ENCODE measurements at places on chromosomes 13 and 19. TPM values are rescaled to one million over a fixed set of nuclear protein-coding genes. Genes with fewer than 3 reads are reported as not detected.

GRCh38 chr13:109348519-109349258 is 437.7 kb downstream of the IRS2 start:
- H3K4me3 ChIP-seq: no peak overlapping the region
- no peak overlapping the region for H3K27ac ChIP-seq
- no peak for DNase-seq
- H3K27me3 ChIP-seq: no peaks in the 10 kb centered on the region

Gene ZFP30
- 13.7 TPM for total RNA-seq

Gene C19orf73
- total RNA-seq: 0.98 TPM

DNA sequence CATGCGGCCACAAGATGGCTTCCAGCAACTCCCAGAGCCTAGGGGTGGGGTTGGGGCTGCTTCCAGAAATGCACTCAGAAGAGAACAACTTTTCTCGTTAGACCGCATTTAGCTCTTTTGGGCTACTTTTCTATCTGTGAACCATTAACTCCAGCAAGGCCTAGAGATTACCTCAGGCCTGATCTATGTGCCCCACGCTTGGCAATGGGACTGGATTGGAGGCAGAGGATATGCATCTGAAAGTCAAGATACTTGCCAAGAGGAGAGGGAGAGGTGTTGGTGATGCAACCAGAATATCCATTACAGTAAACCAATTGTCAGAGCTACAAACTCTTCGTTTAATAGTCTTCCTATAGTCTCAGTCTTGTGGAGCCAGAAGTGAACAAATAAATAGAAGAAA is 177.7 kb downstream of the TDRD3 start:
- no peaks in the 10 kb centered on the region for H3K27me3 ChIP-seq
- H3K4me3 ChIP-seq: no peak overlapping the region
- peaks cover 31% of the 10 kb centered on the region for H3K36me3 ChIP-seq
- no peaks in the 10 kb centered on the region for H3K4me1 ChIP-seq

Gene SNRPA
- 138 TPM for total RNA-seq

GRCh38 chr13:93318534-93319254 is 92.1 kb downstream of the GPC6 start:
- H3K27me3 ChIP-seq: no peaks in the 10 kb centered on the region
- no peak overlapping the region for H3K27ac ChIP-seq
- DNase-seq: no peak
- no peak overlapping the region for H3K4me3 ChIP-seq
- H3K36me3 ChIP-seq: no peaks in the 10 kb centered on the region

Gene SLC10A2
- not detected for total RNA-seq

Gene NCR1
- total RNA-seq: not detected

DNA sequence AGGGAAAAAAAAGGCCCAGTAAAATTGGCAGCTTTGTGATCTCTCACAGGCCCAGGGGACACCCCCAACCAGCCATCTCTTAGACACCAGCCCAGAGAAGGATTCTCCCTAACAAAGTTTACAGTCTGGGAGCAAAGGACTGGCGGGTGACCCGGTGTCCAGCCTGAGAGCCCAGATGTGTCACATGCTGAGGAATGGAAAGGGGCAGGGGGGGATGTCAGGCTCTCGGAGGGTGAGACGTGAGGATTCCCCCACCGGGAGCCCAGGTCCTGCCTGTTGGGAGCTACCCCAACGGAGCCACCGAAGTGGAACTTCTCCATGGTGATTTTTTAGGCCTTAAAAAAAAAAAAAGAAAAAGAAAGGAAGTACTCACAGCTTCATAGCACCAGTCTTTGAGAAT is 4.8 kb upstream of the CTXN1 start:
- no peaks in the 10 kb centered on the region for H3K27me3 ChIP-seq
- H3K4me3 ChIP-seq: no peak overlapping the region
- no peak for DNase-seq
- H3K27ac ChIP-seq: no peak overlapping the region
- H3K36me3 ChIP-seq: peaks cover 53% of the 10 kb centered on the region

DNA sequence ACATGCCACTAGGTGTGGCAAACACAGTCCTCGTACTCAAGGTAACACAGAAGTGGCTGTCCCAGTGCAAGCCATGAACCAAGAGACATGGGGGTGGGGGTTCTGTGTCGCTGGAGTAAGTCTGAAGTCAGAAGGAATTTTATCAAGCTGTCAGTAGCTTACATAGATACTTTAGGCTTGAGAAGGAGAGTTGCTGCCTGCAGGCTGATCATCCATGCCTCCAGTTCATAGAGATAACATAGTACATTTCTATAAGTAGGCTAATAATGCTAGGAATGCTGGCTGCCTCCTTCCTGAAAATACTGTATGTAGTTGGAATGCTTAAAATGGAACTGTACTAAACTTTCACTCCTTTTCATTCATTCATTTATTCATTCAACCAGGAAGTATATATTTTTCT is 70.1 kb downstream of the CAB39L start:
- H3K27me3 ChIP-seq: no peaks in the 10 kb centered on the region
- H3K4me1 ChIP-seq: peaks cover 58% of the 10 kb centered on the region
- H3K4me3 ChIP-seq: no peak overlapping the region

Gene PGLYRP1
- total RNA-seq: not detected

GRCh38 chr13:91101381-91101780 is 246.1 kb upstream of the MIR17HG start:
- no peak overlapping the region for H3K27ac ChIP-seq
- H3K27me3 ChIP-seq: no peaks in the 10 kb centered on the region
- DNase-seq: no peak
- no peaks in the 10 kb centered on the region for H3K4me1 ChIP-seq
- H3K36me3 ChIP-seq: no peaks in the 10 kb centered on the region

DNA sequence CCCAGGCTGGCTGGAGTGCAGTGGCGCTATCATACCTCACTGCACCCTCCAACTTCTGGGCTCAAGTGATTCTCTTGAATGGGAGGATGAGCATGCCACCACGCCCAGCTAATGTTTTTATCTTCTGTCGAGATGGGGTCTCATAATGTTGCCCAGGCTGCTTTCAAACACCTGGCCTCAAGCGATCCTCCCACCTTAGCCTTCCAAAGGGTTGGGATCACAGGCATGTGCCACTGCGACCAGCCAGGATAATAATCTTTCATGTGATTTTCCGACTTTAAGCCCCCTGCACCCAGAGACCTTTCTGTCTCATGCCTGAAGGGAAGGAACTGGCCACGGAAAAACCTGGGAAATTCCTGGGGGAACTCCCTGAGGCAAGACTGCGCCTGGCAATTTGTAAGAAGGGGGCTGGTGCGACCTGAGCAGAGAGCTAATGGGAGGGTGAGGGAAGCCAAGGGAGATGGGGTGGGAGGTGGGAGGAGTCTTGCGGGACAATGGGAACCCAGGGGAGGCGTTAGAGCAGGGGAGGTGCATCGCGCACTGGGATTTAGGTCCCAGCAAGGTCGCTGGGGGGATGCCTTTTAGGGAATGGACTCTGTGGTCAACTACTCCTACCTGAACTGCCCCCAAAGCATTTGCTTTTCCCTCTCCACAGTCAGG is 1.2 kb upstream of the CCDC124 start:
- DNase-seq: no peak
- H3K27me3 ChIP-seq: peaks cover 2% of the 10 kb centered on the region
- peak overlapping the region; percentile 7 for H3K27ac ChIP-seq
- peak overlapping the region; percentile 88 for H3K4me3 ChIP-seq
- peaks cover 25% of the 10 kb centered on the region for H3K4me1 ChIP-seq
- H3K36me3 ChIP-seq: peaks cover 6% of the 10 kb centered on the region
